ENCODE measurements at places on chromosomes 1 and 21.

DNA sequence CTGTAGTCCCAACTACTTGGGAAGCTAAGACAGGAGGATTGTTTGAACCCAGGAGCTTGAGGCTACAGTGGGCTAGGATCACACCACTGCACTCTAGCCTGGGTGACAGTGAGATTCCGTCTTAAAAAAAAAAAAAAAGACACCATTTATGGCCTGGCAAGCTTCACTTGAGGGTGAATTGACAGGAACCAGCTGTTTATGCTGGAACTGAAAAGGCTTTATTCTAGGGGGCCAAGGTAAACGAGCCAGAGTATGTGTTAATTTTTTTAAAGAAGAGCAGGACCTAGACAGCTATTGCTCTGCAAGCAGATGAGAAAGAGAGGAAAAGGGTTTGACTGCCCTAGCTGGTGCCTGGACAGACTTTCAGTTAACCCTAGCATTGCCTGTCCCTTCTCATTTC lies 37.0 kb downstream of the S100A6 start:
- no peak for DNase-seq

DNA sequence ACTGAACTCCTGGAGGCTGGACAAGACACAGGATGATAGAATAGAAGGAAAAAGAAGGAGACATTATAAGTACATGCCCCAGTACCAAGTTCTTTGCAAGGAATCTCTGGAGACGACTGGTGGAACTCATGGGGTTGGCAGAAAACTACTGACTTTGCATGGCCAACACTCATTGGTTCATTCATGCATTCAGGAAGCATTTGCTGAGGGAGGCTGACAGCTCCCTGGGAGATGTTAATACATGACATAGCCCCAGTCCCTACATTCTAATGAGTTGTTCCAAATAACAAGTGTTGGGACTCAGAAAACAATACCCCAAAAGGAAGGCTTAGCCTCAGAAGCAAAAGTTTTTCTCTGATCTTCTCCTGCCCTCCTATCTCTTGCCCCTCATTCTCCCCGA lies 172.8 kb upstream of the IRF2BP2 start:
- DNase-seq = no peak

GRCh38 chr1:163271535-163271934 lies 50.2 kb upstream of the NUF2 start:
- no peak for DNase-seq

- no peak for DNase-seq
These were observed 173.7 kb upstream of the C1orf105 start for GRCh38 chr1:172246521-172247390.

DNA sequence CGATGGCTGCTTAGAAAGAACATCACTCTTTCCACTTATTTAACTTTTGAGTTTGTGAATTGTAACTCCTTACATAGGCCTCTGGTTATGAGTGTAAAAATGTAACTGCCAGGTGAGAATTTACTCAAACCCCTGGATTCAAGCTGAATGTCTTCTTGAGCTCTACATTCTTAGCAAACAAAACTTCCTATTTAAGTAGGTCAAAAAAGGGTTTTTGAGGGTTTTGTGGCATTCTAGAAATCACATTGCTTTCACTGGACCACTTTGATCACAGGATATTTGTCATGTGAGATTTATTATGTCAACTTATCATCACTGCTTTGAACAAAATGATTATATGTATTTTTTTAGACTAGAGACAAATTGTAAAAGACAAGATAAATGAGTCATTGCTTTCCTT lies 5.7 kb downstream of the IL23R start:
- DNase-seq = no peak

GRCh38 chr1:226378071-226378470 lies 29.8 kb downstream of the PARP1 start:
- no peak for DNase-seq
